H1 (cell line): ENCODE measurements at places on chromosomes 5 and 9. TPM values are rescaled to one million over a fixed set of nuclear protein-coding genes. Genes with fewer than 3 reads are reported as not detected.

DNA sequence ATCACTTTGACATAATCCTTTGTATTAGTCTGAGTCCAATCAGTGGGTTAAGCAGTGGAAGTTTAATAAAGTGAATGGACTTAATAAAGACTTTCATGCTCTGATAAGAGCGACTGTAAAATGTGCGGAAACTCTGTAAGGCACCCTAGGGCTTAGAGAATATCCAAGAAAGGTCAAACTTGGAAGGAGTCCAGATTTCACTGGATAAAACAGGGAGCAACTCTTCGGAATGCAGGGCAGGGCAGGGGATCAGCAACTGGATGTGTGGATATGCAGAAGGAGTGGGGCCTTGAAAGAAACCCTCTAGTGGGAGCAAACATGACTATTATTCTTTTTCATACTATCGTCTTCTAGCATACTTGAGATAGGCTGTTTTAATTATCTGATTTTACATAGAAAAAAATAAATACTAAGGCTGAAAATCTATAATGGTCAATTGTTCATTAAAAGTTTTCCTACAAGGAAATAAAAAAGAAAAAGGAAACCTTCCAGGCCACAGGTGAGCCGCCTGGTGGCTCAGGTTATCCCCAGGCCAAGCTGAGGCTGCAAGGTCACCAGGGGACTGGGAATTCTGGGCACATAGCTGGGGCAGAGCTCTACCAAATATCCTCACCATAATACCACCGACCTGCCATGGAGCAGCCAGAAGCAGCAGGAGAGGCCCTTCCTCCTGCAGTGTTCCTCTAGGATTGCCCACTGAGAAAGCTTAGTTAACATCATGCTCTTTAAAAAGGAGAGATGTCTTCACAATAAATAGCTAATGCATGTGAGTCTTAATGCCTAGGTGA lies 46.3 kb upstream of the CCDC112 start:
- no peak for DNase-seq
- H3K36me3 ChIP-seq = no peaks in the 10 kb centered on the region
- H3K27ac ChIP-seq = no peak overlapping the region
- H3K4me3 ChIP-seq = no peak overlapping the region

GRCh38 chr5:109309326-109310063 lies 100.3 kb downstream of the PJA2 start:
- no peaks in the 10 kb centered on the region for H3K27me3 ChIP-seq
- no peaks in the 10 kb centered on the region for H3K4me1 ChIP-seq
- H3K27ac ChIP-seq = no peak overlapping the region
- no peaks in the 10 kb centered on the region for H3K36me3 ChIP-seq
- no peak for DNase-seq
- no peak overlapping the region for H3K4me3 ChIP-seq

DNA sequence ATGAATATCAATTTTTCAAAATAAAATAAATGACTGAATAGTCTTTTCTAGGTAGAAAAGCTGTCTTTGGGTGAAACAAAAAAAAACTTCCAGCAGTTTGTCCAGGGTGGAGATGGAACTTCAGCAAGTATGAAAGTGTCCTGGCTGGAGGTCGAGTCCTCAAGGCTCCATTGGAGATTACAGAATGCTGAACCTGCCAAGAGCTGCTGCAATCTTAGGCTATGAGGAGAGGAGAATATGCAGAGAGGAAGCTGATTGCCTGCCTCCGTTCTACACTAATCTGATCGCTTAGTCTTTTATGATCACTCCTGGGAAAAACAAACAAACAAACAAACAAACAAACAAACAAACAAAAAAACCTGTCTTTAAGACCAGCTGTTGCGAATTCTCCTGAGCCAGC lies 50.6 kb downstream of the NREP start:
- no peak overlapping the region for H3K4me3 ChIP-seq
- no peak for DNase-seq
- H3K36me3 ChIP-seq = no peaks in the 10 kb centered on the region
- no peak overlapping the region for H3K27ac ChIP-seq
- no peaks in the 10 kb centered on the region for H3K4me1 ChIP-seq

GRCh38 chr5:2139478-2139877 lies 256.8 kb upstream of the IRX4 start:
- H3K4me3 ChIP-seq = no peak overlapping the region
- H3K4me1 ChIP-seq = no peaks in the 10 kb centered on the region
- no peaks in the 10 kb centered on the region for H3K27me3 ChIP-seq
- no peaks in the 10 kb centered on the region for H3K36me3 ChIP-seq
- DNase-seq = no peak
- no peak overlapping the region for H3K27ac ChIP-seq

Gene TAS2R1
- total RNA-seq = not detected in 2 replicates

Gene TAF11L6
- total RNA-seq = not detected in 2 replicates
